ENCODE measurements at places on chromosomes 1 and 21.

GRCh38 chr1:246482805-246483568, 24.1 kb downstream of the SMYD3 start:
- H3K4me1 ChIP-seq: no peaks in the 10 kb centered on the region
- no peak for DNase-seq
- no peaks in the 10 kb centered on the region for H3K27me3 ChIP-seq
- H3K36me3 ChIP-seq: no peaks in the 10 kb centered on the region
- H3K4me3 ChIP-seq: no peak overlapping the region
- H3K27ac ChIP-seq: no peak overlapping the region

DNA sequence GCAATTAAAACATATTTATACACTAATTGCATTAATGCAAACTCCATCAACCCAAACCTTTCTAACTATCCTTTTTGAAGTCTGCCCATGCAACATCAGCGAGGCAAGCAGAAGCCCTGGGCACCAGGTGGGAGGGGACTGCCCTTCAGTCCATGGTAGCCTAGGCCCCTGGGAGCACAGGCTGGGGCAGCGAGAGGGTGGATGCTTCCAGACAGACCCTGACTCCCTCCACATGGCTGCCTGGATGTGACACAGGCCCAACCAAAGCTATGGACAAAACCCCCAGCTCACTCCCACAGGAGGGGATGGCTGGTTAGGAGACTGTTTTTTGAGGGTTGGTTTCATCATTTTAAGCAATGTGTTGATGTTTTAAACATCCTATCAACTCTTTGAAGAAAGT, 17.8 kb upstream of the LRRC47 start:
- DNase-seq: no peak
- peaks cover 8% of the 10 kb centered on the region for H3K4me1 ChIP-seq
- no peaks in the 10 kb centered on the region for H3K27me3 ChIP-seq
- H3K27ac ChIP-seq: no peak overlapping the region
- no peak overlapping the region for H3K4me3 ChIP-seq

DNA sequence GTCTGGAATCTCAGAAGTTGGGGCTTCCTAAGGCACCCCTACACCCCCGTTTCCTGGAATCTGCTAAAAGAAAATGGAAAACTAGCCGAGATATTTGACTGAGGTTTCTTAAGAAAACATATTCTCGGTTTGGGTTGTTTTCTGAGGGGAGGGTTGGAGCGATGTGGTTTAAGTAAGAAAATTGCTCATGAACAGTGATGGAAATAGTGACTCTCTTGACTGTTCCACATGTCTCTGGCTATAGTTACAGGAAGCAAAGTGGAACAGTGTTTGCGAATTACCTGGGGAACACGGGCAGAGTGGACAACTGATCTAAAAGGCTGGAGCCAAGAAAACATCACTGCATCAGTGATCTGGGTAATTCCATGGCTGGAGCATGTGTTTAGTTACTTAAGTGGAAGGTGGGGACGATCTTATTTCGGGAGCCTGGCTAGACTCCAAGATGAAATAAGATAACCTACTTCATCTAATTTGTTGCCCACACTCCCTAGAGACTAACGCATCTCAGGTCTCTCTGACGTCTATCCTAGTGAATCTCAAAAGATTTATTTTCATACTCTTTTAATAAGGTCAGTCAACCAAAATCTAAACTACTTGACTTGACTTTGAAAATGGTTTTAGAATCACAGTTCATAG, 92.4 kb downstream of the KCNJ15 start:
- no peak overlapping the region for H3K4me3 ChIP-seq
- no peak overlapping the region for H3K27ac ChIP-seq
- no peaks in the 10 kb centered on the region for H3K36me3 ChIP-seq
- H3K27me3 ChIP-seq: no peaks in the 10 kb centered on the region

GRCh38 chr1:32928715-32929114, 27.5 kb upstream of the TMEM54 start:
- peaks cover under 1% of the 10 kb centered on the region for H3K36me3 ChIP-seq
- peaks cover 20% of the 10 kb centered on the region for H3K4me1 ChIP-seq
- peaks cover 26% of the 10 kb centered on the region for H3K27me3 ChIP-seq
- no peak for DNase-seq

GRCh38 chr1:208219098-208219658, 25.0 kb downstream of the PLXNA2 start:
- H3K27me3 ChIP-seq: no peaks in the 10 kb centered on the region
- peak overlapping the region; percentile 60 for H3K27ac ChIP-seq
- no peaks in the 10 kb centered on the region for H3K36me3 ChIP-seq

GRCh38 chr1:24830680-24831272, 85.5 kb downstream of the CLIC4 start:
- H3K36me3 ChIP-seq: no peaks in the 10 kb centered on the region
- no peak overlapping the region for H3K4me3 ChIP-seq
- no peaks in the 10 kb centered on the region for H3K27me3 ChIP-seq

DNA sequence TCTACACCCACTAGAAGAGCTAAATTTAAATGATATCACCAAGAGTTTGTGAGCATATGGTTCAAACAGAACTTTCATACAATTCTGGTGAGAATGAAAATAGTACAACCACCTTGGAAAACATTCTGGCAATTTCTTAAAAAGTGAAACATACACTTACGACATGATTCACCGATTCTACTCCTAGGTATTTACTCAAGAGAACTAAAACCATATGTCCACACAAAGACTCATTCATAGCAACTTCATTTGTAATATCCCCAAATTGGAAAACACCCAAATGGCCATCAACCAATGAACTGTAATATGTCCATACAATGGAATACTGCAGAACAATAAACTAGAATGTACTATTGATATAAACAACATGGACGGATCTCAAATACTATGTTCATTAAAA, 51.2 kb upstream of the ADAM30 start:
- H3K36me3 ChIP-seq: no peaks in the 10 kb centered on the region
- no peak for DNase-seq
- H3K4me3 ChIP-seq: no peak overlapping the region

GRCh38 chr1:209355415-209355814, 228.1 kb upstream of the CAMK1G start:
- H3K27ac ChIP-seq: no peak overlapping the region
- H3K36me3 ChIP-seq: no peaks in the 10 kb centered on the region
- peaks cover 7% of the 10 kb centered on the region for H3K4me1 ChIP-seq
- no peak for DNase-seq

- H3K36me3 ChIP-seq: no peaks in the 10 kb centered on the region
- H3K4me1 ChIP-seq: peaks cover 13% of the 10 kb centered on the region
- no peak overlapping the region for H3K4me3 ChIP-seq
- no peak for DNase-seq
- no peaks in the 10 kb centered on the region for H3K27me3 ChIP-seq
Measured at GRCh38 chr1:201771466-201771865, 57.5 kb upstream of the IPO9 start.

GRCh38 chr1:56993475-56993874, 27.7 kb upstream of the C8B start:
- no peak overlapping the region for H3K27ac ChIP-seq
- no peaks in the 10 kb centered on the region for H3K36me3 ChIP-seq
- H3K4me3 ChIP-seq: no peak overlapping the region
- no peaks in the 10 kb centered on the region for H3K4me1 ChIP-seq

DNA sequence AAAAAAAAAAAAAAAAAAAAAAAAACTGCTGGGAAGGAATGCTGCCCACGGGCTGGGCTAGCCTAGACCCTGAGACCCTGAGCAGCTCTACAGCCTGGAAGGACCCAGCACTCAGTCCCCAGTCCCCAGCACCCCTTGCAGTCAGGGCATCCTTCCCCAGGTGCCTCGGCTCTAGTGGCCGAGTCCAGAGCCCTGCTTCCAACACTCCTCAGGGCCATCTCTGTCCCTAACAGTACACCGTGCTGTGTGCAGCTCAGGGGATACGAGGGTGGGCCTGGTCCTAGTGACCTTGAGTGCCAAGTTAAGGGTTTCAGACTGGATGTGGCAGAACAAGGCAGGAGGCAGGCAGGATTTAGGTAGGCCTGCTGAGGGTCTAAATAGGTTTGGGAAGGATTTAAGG, 50.2 kb upstream of the LRP8 start:
- DNase-seq: no peak
- H3K27me3 ChIP-seq: peaks cover 33% of the 10 kb centered on the region
- H3K27ac ChIP-seq: no peak overlapping the region
- peaks cover 14% of the 10 kb centered on the region for H3K4me1 ChIP-seq

DNA sequence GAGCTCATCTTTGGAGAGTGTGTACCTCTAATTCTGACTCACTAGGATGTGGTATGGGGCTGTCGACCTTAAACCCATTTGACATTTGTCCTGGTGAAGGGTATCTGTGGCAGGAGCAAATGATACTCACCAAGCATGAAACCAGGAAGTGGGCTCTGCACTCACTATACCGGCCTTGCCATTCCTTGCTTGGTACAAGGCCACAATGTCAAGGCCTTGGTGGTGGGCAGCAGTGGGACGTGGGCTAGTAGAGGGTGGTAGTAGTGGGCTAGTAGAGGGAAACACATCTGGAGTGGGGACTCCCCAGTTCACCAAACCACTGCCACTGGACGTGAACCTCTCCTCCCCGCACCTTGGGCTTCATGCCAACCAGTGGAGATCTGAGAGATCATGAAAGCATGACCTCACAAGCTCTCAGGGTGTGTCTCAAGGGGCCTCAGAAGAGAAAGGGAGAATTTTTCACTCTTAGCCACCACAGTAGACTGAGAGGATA, 11.5 kb downstream of the TNFSF4 start:
- H3K4me3 ChIP-seq: no peak overlapping the region
- H3K4me1 ChIP-seq: peaks cover 9% of the 10 kb centered on the region
- DNase-seq: no peak
- peaks cover 2% of the 10 kb centered on the region for H3K36me3 ChIP-seq
- H3K27me3 ChIP-seq: no peaks in the 10 kb centered on the region
- no peak overlapping the region for H3K27ac ChIP-seq

DNA sequence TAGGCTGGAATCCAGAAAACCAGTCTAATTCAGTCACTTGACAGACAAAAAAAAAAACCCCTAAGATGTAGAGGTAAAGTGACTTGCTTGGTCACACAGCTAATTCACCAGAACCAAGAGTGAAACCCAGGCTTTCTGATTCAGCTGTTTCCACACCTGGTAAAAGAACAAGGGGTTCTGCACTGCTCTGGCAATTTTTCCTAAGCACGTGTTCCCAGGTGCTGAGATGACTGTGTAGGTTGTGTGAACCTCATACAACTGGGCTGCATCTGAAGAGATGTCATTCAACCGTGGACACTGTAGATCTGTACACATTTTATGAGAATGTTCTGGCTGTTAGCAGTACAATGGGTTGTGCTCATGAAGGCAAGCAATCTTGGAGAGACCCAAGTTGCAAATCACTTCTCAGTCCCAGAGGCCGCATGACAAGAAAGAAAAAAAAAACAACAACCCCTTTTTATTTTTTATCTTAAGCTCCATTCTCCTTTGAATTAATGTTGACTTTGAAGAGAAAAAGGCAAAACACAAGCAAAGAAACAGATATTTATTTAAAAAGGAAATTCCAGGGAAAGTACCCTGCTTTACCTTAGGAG, 95.4 kb downstream of the INTS7 start:
- H3K4me3 ChIP-seq: no peak overlapping the region
- H3K27ac ChIP-seq: no peak overlapping the region
- peaks cover 9% of the 10 kb centered on the region for H3K36me3 ChIP-seq
- DNase-seq: no peak

- H3K36me3 ChIP-seq: no peaks in the 10 kb centered on the region
- H3K27ac ChIP-seq: peak overlapping the region; percentile 79
- peak overlapping the region; percentile 70 for H3K4me3 ChIP-seq
- no peaks in the 10 kb centered on the region for H3K27me3 ChIP-seq
- peaks cover 20% of the 10 kb centered on the region for H3K4me1 ChIP-seq
Measured at GRCh38 chr1:78143152-78143551, 97.4 kb downstream of the GIPC2 start.

DNA sequence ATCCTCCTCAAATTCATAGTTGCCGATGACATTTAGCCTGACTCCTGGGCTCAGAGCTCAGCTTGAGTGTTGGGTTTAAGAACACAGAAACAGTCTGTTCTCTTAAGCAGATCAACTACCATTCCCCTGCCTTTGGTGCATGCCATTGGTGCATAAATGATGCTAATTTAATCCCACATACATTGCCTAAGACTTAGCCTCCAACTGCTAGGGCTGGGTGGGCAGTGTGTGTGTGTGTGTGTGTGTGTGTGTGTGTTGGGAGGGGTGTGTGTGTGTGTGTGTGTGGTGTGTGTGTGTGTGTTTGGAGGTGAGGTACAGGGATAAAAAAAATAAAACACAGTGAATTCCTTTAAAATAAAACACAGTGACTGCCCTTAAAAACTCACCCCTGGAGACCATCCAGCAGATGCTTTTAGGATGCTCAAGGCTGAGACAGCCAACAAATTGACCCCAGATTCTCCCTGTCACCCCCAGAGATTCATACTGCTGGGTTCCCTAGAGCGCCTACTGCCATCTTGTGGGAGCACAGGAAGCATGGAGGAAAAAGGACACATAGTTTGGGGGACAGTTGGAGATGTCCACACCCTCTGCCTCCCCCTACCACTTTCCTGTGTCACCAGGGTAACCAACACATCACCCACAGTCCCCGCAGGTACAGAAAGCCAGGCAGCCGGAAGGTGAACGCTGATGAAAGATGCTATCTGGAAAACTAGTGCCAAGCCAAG, 30.6 kb downstream of the KLHDC7A start:
- H3K27me3 ChIP-seq: peaks cover 25% of the 10 kb centered on the region
- H3K36me3 ChIP-seq: no peaks in the 10 kb centered on the region
- no peak for DNase-seq
- no peak overlapping the region for H3K4me3 ChIP-seq

DNA sequence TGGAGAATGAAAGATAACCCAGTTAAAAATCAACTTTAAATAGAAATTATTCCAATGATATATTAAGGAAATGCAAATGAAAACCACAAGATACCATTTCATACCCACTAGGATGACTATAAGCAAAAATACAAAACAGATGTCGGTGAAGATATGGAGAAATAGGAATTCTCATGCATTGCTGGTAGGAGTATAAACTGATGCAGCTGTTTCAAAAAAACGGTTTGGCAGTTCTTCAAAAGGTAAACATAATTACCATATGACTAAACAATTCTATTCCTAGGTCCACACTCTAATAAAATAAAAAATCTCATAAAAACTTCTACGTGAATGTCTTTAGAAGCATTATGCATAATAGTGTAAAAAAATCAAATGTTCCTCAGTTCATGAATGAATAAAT, 763.3 kb upstream of the BRINP3 start:
- no peaks in the 10 kb centered on the region for H3K27me3 ChIP-seq
- no peaks in the 10 kb centered on the region for H3K36me3 ChIP-seq
- no peak overlapping the region for H3K27ac ChIP-seq
- no peak overlapping the region for H3K4me3 ChIP-seq

GRCh38 chr1:36776948-36777831, 257.1 kb downstream of the GRIK3 start:
- DNase-seq: no peak
- H3K4me1 ChIP-seq: no peaks in the 10 kb centered on the region
- peaks cover 58% of the 10 kb centered on the region for H3K27me3 ChIP-seq
- peaks cover 4% of the 10 kb centered on the region for H3K36me3 ChIP-seq

- no peak for DNase-seq
- no peaks in the 10 kb centered on the region for H3K27me3 ChIP-seq
- no peak overlapping the region for H3K27ac ChIP-seq
- H3K36me3 ChIP-seq: no peaks in the 10 kb centered on the region
- no peak overlapping the region for H3K4me3 ChIP-seq
- H3K4me1 ChIP-seq: peaks cover 4% of the 10 kb centered on the region
Measured at GRCh38 chr1:226051365-226051764, 11.2 kb upstream of the H3-3A start.

Data from Calu3 (cell line).